Left colon (tissue), 2 donors: ENCODE measurements at places on chromosomes 12 and 14.

DNA sequence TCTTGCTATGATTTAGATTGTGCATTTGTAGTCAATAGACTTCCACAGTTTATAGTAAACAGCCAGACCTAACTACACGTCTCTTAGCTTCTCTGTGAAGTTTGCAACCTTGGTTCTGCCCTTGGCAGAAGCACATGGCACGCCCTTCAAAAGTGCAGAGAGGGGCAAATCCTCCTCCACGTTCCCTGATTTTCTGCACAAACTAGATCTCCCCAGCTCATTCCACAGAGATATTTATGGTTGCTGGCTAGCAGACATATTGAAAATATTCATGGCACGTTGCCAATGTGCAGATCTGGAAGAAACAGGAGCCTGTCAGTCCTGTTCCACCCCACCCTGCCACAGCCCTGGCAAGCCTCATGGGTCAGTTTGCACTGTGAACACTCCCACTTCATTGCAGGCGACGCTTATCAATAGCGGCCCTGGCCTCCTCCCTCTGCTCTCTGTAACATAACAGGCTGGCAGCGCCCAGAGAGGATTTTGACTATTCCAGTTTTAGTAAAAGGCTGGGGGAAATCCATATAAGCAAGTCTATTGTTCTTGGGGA is 6.5 kb upstream of the LGALS3 start:
- DNase-seq = peak; percentile 96

GRCh38 chr12:10220398-10221077 is 7.9 kb downstream of the GABARAPL1 start:
- peak; percentile 11 for DNase-seq

DNA sequence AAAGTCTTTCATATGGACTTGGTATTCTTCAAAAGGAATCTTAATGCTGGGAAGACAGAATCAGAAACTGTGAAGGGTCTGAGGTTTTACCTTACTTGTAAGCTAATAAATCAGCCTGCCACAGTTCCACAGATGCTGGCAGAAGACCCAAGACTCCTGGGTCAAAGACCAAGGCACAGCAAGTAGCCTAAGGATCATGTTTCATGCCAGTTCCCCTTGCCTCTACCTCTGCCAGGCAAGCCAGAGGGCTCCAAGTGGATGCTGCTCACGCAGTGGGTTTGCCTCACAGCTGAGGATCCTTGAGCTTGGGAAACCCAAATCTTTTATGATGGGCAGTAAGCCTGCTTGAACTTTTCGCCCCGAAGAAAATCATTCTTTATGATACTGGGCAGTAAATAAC is 15.2 kb upstream of the RXYLT1 start:
- no peak for DNase-seq

- peak; percentile 68 for DNase-seq
These were observed 100.9 kb downstream of the NCOR2 start for GRCh38 chr12:124466216-124467128.

DNA sequence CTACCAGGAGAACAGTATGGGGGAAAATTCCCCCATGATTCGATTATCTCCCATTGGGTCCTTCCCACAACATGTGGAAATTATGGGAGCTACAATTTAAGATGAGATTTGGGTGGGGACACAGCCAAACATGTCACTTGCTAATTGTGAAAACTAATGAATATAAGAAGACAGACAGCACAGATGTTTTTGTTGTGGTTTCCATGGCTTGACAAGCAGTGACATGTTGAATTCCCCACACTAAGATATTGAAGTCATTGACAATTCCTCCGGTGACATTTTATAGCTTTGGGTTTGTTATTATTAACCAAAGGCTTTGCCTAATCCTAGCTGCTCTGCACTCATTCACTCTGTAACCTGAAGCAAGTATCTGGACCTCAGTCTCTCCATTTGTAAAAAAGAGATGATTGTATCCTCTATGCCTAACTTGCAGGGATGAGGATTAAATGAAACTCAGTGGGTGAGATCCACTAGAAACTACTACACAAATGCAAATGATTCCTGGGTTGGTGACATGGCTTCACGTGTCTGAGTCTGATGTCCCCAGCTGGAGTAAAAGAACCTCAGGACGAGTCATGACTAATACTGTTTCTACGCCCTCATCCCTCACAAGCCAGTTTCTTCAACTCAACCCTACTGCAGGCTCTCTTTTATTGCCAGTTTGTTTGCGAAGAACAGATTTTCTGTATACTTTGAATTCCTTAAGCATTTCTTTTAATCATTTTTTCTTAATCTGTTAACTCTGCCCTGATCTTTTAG is 71.6 kb downstream of the ASCL1 start:
- DNase-seq = no peak

GRCh38 chr12:112097641-112098040 is 10.9 kb downstream of the NAA25 start:
- DNase-seq = no peak

DNA sequence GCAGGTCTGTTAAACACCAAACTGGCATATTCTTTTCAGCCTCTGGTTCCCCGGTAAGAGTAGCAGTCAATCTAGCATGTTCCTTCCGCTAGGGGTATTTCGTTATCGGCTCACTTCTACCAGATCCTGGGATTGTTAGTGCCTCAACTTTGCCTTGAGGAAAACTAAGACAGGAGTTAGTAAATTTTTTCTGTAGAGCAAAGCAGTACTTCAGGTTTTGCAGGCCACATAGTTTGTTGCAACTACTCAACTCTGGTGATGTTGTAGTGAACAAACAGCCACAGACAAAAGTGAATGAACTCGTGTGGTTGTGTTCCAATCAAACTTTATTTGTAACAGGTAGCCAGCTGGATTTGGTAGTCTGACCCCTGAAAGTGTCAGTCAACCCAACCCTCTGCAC is 6.3 kb upstream of the CDH24 start:
- no peak for DNase-seq
